Activated CD4-positive, alpha-beta T cell treated with anti-CD3 and anti-CD28 coated beads for 24 hours (primary cell): ENCODE measurements at places on chromosomes 7 and 10.

- DNase-seq, result no peak
Observed at GRCh38 chr7:53350241-53350640, 314.8 kb downstream of the POM121L12 start.

DNA sequence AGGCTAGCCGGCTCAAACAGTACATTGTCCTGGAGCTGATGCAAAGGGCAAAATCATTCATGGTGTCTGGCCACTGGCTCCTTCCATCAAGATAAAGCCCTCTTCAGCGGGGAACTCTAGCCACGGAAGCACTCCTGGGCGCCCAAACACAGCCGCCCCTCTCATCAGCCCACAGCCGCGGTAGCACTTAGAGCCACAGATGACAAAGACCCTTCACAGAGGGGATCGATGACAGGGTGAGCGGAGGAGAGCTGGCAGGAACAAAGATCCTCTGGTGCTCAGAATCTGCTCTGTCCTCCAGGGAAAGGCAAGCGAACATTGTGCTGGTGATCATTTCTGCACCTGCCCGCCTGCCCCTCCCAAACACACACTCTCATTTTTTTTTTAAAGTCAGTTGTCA, 222.2 kb upstream of the NRP1 start:
- no peak for DNase-seq

DNA sequence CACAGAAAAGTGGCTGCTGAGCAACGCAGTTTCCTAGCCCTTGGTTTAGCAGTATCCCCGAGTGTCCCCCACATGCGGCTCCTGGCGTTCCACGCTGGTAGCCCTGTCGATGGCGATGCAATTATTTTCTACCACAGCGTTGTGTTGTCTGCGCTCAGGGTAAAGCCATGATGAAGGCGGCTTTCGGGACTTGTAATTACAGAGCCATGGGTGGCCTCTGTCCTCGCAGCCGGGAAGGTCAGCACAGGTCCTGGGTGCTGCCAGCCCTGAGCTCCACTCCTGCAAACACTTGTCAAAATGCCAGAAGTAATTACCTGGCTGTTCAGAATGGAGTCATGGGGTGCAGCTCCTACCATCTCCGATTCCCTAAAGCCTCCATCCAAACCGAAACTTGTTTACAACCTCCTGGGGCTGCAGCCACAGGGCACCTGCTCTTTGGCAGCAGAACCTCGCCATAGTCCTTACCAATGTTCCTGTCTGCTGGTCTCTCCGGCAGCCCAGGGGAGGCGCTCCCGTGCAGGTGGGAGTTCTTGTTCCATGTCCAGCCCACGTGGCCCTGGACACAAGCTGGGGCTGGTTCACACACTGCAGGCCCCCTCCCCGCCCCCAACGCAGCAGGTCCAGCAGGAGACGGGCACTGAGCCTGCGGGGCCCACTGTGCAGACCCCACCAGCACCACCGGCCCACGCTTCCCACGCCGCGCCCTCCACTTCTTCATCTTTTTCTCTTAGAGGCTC, 512.6 kb downstream of the PTPRN2 start:
- no peak for DNase-seq

GRCh38 chr7:141486959-141487358, 64.3 kb upstream of the AGK start:
- no peak for DNase-seq

DNA sequence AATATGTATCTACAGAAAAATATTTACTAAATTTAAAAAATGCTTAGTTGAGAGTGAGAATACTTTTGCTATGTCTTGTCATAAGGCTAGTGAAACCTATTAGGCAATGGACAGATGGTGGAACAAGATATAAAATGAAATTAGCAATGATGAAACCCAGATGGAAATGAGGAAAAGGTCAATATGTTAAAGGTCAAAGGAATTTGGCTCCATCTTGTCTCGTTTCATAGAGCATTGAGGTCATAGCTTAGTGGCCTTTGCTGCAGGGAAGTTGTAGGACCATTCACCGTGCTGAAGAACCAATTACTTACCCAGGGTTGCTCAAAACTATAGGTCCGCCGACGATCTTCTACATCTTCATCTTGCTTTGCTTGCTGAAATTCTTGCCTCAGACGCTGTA, 683.9 kb downstream of the PARD3 start:
- no peak for DNase-seq

- peak; percentile 50 for DNase-seq
Observed at GRCh38 chr7:75776295-75776971, 4.4 kb upstream of the CCL26 start.

DNA sequence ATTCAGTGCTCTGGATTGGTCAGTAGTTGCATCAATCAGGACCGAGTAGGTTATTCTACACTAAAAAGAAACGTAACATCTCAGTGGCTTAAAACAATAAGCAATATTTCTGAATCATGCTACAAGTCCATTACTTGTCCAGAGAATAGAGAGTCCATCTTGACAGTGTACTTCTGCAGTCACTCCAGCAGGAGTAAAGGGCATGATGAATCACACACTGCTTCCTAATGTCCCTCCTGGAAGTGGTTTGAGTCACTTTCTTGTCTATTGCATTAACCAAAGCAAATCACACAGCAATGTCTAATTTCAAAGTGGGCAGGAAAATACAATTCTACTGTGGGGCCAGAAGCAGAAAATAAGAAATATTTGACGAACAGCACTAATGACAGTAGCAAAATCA, 124.8 kb downstream of the TSPAN12 start:
- DNase-seq, result no peak

DNA sequence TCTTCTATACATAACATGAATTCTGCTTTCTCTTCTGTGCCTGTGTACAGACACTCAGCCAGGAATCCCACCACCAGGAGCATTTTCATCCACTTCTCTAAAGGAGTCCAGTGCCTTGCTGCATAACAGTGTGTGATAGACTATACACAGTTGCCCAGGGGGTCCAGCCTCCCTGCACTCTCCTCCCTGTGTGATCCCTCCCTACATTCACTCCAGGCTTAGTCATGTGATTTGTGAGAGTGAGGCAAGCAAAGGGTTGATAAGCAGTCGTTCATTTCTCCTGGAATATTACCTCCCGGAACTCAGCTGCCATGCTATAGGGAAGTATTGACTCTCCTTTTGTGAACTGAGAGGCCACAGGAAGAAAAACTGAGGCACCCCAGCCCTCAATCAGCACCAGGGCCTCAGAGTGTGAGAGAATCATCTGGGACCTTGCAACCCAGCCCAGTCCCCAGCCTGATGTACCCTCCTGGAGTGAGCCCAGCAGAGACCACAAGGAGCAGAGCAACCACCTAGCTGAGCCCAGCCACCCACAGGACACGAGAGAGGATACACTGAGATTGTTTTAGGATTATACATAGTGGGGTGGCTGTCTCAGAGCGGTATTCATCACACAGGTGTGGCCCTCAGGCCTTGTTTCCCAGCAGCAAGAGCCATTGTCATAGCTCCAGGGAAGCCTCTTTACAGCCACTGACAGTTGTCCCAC, 45.0 kb upstream of the EEPD1 start:
- DNase-seq, result no peak

DNA sequence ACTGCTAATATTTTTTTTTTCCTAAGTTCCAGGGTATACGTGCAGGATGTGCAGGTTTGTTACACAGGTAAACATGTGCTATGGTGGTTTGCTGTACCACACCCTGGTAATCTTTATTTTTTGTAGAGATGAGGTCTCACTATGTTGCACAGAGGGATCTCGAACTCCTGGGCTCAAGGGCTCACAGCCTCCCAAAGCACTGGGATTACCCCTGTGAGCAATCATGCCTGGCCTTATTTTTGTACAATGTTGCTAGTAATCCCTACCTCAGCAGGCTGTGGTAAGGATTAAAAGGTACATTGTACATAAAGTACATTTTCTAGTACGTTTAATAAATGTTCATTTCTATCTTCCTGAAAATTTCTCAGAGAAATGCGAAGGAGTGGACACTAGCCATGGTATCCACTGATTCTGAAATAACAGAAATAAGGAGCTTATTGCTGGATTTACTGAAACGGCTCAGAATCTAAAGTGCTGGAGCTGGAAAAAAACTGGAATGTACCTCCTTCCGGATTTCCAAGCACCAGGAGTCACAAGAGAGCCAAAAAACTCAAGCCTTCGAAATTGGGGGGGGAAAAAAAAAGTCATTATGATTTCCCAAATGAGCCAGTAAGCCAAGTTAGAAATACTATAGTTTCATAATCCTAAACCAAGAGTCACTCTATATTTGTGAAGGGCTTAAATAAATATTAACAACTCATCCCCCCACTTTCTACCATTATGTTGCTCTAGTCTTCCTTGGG, 69.6 kb downstream of the NT5C2 start:
- no peak for DNase-seq

- DNase-seq, result no peak
Observed at GRCh38 chr7:71886046-71886445, 526.1 kb downstream of the CALN1 start.

GRCh38 chr10:8159341-8160165, 105.1 kb downstream of the GATA3 start:
- no peak for DNase-seq

- no peak for DNase-seq
Observed at GRCh38 chr10:11538834-11539190, 72.6 kb downstream of the USP6NL start.

DNA sequence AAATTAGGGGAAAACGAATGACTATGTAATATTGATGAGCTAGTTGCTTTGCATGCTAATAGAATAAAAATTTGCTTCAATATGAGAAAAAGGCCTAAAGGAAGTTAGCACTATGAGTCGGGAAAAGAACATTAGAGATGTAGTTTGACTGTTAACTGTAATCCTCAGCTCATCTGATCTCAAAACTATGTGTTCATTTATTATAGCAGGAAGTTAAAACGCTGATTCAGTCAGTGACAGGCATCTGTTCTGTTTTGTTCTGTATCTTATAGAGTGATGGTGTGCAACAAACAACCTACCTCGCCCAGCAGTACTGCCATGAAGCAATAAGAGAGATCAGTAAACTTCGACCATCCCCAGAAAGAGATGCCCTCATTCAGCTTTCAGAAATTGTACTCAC, 48.6 kb downstream of the PDSS1 start:
- DNase-seq, result no peak

DNA sequence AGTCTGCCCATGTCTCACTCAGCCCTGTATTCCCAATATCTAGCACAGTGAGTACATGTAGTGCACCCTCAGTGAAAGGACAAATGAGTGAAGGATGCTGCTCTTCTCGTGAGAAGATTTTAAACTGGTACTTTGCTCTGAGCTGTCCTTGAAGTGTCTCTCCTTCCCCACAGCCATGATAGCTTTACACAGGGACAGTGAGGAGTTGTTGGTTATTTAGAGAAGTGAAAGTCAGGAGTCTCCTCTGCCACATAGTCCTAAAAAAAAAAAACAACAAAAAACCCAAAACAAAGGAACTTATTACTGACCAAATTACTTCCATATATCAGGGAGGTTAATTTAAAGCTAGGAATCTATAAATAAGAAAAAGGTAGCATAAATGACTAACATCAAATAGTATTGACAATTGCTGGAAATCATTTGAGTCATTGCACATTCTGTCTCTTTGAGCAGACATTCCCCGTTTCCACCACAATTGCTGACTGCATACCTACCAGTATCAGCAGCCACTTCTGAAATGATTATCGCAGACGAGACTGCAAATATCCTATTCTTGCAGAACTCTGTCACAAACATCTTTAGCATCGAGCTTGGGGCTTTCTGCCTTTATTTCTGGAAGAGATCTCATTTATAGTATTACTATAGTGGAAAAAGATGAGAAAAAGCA, 202.1 kb downstream of the PTEN start:
- DNase-seq, result peak; percentile 16

- no peak for DNase-seq
Observed at GRCh38 chr7:128350708-128351295, 7.1 kb upstream of the RBM28 start.

GRCh38 chr7:120272261-120272660, 714 bp upstream of the KCND2 start:
- DNase-seq, result no peak

DNA sequence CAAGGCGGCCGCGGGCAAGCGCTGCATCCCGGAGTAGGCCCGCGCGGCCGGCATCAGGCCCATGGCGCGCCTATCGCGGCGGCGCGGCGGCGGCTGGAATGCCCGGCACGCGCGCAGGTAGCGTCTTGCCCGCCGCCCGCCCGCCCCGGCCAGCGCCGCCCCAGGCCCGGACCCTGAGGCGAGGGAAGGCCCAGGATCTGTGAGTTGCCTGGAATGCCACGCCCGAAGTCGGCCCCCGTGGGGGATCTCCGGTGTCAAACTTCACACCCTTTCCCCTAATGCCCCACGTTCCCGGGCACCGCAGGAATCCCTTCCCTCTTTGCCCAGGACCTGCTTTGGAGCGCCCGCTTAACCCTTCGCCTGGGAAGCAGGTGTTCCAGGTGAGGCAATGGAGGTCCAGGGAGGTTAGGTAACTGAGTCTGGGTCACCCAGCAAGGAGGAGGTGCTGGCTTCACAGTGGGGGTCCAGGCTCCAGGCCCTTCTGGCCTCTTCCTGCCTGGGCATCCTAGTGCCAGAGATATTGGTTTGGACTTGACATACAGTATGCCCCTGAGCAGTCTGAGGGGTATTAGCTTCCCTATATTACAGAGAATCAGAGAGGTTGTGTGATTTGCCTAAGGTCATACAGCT, 138.1 kb downstream of the ARHGAP22 start:
- DNase-seq, result no peak

GRCh38 chr10:7025296-7025695, 385.5 kb downstream of the SFMBT2 start:
- no peak for DNase-seq

DNA sequence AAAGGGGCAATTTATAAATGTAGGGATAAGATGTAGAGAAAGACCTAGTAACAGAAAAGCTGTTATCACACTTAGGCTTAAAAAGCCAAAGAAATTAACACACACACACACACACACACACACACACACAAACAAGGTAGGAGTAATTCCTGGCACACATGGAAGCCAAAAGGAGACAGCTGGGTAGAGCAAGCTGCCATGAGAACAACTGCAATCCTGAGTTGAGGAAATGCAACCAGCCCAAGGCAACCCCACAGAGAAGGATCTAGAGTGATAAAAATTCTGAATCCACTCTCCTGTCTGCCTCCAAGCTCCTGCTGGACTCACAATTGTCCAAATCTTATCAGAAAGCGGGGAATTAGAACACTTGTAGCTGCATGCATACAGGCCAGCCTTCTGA, 229.1 kb upstream of the DGKB start:
- DNase-seq, result no peak

DNA sequence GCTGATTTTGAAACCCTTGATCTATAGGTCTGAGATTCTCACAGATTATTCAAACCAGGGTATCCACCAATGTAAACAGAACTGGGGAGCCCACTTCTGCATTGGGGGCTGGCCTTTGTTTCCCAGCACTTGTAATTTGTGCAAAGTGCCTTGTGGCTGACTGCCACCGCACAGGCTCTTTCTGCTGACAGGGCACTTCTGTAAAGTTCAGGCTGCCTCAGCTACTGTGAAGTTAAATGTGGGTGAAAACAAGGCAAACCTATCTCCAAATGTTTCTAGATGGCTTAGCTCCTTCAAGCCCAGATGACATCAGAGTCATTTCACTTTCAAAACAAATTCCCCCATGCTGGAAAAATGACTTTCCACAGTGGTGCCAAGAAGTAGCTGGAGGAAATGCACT, 54.7 kb downstream of the GRID1 start:
- DNase-seq, result no peak

- DNase-seq, result no peak
Observed at GRCh38 chr10:9028231-9028630, 973.7 kb downstream of the GATA3 start.
